ENCODE measurements at places on chromosomes 3 and 15.
A peak's percentile ranks its signal among the peaks of the same experiment; 100 is the strongest.

DNA sequence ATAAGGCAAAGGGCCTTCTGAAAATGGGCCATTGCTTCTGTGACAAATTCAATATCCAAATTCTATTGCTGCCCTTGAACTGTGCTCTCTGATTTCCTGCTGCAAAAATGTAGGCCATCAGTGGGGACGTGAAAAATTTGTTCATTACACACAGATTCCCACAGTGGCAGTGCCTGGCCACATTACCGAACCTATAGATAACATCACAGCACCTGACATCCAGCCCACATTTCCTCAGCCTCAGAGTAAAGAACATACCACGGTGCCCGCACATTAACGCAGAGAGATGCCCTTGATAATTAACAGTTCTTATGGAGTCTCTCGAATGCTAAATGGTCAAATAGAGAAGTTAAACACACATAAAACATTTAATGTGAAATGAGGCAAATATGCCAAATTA is 931.6 kb upstream of the CFAP20DC start:
- DNase-seq, result peak; percentile 4

- DNase-seq, result no peak
These were observed 339.0 kb upstream of the PROK2 start for GRCh38 chr3:72123908-72124441.

DNA sequence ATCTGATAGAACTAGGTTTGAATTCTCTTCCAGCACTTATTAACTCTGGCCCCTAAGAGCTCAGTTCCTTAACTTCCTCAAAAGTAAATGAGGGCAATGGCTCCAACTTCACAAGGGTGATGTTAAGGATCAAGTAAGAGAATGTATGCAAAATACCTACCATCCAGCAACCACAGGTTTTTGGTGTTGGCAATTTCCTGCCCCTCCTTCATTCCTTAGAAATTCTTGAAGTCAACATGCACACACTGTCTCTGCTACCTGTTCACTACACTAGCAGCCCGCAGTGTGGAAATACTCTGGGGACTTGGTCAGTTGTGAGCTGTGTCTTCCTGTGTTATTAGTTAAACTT is 5.0 kb downstream of the ZBED2 start:
- DNase-seq, result no peak

- no peak for DNase-seq
These were observed 35.9 kb upstream of the SPRED1 start for GRCh38 chr15:38216763-38217162.

- no peak for DNase-seq
These were observed 934.6 kb downstream of the EPHA3 start for GRCh38 chr3:90041995-90042394.

DNA sequence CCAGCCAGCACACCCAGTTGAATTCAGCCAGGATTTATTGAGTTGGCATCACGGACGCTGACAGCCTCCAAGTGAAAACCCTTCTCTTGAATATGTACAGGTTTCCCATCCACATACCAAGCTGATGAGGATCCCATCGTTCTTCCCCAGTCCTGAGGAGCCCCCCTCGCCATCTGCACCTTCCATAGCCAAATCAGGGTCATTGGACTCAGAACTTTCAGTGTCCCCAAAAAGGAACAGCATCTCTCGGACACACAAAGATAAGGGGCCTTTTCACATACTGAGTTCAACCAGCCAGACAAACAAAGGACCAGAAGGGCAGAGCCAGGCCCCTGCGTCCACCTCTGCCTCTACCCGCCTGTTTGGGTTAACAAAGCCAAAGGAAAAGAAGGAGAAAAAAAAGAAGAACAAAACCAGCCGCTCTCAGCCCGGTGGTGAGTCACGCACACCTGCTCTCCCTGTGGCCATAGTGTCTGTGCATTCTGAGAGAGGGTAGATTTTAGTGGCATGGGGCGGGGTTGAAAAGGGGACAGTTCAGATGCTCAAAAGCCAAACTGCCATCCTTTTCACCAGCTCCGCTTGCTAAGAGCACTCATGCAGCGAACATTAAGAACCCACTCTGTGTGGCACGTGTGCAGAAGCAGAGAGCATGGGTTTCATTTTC is 51.2 kb downstream of the KLHL25 start:
- DNase-seq, result no peak

- no peak for DNase-seq
These were observed 18.5 kb downstream of the CPNE4 start for GRCh38 chr3:132016061-132017041.

DNA sequence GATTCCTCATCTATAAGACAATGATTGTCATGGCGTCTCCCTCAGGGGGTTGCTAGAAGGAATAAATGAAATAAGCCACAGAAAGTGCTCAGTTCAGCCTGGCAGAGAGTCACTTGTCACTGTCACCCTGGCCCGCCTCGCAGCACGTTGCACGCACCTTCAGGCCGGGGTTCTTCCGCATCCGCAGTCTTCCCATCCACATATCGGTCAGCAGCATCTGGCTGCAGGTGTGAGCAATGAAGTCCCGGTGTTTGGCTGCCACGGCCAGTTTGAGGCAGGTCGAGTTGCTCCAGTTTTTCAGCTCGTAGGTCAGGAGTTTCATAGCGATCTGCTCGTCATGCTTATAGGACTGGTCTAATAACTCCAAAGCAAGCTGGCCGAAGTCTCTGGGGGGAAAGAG is 48.5 kb upstream of the MTMR10 start:
- DNase-seq, result no peak

DNA sequence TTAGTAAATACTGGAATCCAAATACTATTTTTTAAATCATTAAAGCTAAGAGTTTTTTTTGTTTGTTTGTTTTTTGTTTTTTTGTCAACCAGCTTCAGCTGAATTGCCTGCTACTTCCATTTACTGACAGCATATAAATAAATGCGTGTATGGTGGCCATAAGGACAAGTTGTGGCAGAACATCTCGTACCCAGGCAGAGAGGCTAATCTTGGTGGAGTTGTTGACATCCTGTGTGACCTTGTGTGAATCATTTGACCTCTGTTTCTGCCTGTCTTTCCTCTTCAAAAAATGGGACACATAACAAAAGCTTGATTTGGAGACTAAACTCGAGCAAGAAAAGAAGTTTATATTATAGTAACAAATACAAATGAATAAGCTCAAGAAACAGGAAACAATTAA is 734.2 kb downstream of the MCTP2 start:
- no peak for DNase-seq

- peak; percentile 81 for DNase-seq
These were observed 17.4 kb upstream of the CLK3 start for GRCh38 chr15:74598126-74598842.

DNA sequence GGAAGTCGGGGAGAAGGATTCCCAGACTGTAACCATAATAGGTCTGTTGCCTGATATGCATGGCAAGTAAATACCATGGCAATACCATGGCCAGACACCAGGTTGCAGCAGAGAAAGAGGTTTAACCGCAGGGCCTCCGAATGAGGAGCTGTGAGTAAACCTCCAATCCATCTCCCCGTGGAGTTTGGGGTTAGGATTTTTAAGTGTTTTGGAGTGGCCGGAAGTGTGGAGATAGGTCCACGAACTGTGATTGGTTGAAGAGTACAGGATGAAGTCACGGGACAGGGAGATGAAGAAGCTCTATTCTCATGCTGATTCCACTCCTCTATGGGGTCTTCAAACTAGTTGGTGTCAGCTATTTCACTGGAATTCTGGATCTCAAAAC is 127.9 kb downstream of the ST8SIA2 start:
- DNase-seq, result peak; percentile 37

DNA sequence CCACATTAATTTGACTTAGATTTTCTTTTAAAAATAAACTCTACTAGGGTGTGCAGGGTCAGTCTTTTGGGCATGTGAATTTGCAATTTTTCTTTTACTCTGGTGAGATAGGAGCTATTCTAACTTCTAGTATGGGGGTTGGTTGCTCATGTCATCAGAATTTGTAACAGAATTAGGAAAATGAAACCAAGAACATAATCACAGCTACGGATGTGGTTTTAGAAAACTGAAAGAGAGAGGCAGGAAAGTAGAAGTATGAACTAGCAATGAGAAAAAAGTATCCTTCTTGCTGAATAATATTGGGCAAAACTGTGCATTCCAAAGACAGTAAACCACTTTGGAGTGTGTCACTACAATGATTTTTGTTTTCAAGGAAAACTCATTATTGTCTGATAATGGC is 43.3 kb downstream of the ADPGK start:
- DNase-seq, result no peak

- DNase-seq, result no peak
These were observed 10.8 kb downstream of the BHLHE40 start for GRCh38 chr3:4990069-4990468.

GRCh38 chr3:43865351-43865750 is 174.6 kb downstream of the ABHD5 start:
- no peak for DNase-seq

GRCh38 chr3:125185805-125186204 is 26.7 kb downstream of the SLC12A8 start:
- DNase-seq, result no peak

DNA sequence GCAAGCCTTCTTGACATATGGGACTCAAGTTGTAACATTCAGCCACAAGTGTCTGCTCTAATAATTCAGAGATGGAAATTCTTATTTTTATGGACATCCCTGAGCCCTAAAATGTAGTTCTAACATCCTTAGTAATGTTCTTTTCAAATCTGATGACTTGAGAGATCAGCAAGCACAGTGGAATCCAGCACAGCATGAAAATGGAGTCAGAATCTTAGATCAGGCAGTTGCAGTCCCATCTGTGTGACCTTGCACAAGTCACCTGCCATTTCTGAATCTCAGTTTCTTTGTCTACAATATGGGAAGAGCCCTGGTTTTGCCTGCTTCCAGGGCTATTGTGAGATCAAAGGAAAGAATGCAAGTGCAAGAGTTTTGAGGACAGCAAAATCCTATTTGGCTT is 183.9 kb upstream of the LPP start:
- no peak for DNase-seq

GRCh38 chr3:117404141-117404540 is 694.6 kb downstream of the TUSC7 start:
- DNase-seq, result no peak

DNA sequence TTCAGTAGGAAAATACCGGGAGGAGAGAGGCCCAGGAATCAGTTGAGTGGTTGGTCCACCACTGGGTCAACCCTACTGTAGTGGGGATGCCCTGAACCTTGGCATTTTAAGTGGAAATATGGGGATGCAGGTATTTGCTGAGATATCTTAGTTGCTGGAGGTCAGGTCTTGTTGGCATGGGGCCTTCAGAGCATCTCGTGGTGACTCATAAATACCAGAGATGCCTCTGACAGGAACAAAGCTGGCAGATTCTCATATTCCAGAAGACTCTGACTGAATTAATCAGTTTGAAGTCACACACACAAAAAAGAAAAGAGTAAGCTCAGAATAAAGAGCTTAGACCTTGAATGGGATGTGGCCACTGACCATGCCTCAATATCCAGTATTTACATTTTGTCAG is 91.6 kb downstream of the CACNA2D3 start:
- no peak for DNase-seq

DNA sequence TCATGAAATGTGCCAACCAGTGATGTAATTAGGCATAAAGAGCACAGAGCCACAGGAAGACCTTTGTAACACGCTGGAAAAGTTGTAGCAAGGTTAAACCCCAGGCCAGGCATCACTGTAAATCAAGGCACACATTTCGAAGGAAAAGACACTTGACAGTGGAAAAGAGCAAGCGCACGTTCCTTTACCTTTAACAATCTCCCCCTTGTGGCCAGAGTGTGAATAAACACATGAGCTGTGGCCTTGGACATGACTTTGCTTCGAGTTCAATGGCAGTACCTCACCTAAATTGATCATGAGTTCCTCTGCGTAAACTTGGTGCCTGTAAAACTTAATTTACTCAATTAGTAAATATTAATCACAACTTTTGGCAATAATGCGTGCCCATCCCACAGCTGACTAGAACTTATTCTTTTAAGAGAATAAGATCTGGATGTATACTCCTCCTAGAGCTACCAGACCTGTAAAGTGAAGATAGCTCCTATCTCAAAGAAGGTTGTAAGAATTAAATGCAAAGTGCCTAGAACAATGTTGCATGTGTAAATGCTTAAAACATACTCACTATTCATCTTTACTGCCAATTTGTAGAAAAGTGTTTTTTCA is 757.0 kb upstream of the NECTIN3 start:
- DNase-seq, result peak; percentile 30

DNA sequence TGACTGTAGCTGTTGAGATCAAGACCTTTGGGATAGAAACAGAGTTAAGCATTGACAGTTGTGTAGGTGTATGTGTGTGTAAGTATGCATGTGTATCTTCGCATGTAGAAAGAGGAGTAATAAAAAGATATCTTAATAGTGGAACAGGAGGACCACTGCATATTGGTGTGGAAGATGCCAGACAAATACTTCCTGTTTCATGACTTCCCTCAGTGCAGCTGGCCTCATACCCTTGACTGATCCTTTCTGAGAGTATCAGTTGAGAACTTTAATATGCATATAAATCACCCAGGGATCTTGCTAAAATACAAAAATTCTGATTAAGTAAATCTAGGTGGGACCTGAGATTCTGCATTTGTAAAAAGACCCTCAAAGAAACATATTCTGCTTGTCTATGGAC is 8.5 kb upstream of the ZBED2 start:
- DNase-seq, result no peak
